ENCODE measurements at places on chromosomes 4 and X.

DNA sequence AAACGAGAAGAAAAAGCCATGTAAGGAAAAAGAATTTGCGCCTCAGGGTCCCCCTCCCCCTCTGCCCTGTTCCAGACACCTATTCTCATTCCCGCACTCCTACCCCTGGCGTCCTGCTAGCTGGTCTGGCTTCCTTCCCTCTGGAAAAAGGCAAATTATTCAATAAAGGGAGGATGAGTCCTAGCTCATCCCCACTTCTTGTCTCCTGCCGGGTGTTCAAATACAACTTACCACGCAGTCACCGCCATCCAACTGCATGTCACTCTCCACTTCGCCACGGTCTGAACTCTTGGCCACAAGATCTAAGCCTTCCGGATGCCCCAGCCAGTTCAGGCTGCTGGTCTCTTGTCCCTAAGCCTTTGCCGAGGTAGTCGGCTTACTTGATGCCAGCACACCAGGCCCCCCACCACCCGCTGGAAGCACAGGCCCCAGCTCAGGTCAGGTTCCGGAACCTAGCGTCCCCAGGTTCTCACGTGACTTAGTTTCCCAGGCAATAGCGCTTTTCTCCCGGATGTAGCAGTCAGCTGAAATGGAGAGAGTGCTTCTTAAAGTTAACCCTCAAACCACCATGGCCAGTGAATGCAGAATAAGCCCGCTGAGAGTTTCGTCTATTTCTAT is 209.6 kb upstream of the SPIN4 start:
- DNase-seq = peak; percentile 10

DNA sequence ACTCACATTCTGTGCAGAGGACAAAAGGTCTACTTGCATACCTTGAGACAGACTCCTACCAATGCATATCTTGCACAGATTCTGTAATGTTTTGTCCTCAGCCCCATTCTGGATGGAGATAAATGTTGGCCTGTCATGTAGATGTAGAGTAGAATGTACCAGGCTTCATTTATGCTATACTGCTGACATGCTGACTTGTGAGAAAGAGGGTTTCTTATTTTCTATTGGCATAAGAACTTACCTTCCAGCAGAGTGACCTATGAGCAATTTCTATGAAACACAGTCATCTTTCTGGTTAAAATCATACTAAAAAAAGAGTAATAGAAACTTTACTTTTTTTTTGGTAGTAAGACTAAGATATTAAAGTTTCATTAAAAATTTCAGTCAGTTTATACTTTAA is 17.2 kb downstream of the SLC4A4 start:
- DNase-seq = no peak

GRCh38 chr4:35653451-35653850 is 590.9 kb downstream of the ARAP2 start:
- no peak for DNase-seq

DNA sequence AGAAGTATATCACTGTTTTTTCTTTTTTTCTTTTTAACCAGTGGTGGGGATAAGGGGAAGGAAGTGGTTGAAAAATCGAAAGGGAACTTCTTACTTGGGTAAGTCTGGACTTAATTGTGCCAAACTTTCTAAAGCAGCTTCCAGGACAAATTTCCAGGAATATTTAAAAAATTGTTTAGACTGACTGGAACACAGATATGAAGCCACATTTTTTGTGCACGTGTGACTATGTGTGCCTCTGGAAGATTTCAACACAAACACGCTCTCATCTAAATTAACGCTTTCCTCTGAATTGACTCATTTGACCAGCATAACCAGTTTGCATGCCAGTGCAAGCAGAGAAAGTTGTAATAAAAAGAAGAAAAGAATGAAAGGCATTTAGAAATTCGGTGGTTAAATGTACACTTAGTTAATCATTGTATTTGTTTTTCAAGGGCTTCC is 18.8 kb upstream of the YTHDC1 start:
- DNase-seq = no peak

DNA sequence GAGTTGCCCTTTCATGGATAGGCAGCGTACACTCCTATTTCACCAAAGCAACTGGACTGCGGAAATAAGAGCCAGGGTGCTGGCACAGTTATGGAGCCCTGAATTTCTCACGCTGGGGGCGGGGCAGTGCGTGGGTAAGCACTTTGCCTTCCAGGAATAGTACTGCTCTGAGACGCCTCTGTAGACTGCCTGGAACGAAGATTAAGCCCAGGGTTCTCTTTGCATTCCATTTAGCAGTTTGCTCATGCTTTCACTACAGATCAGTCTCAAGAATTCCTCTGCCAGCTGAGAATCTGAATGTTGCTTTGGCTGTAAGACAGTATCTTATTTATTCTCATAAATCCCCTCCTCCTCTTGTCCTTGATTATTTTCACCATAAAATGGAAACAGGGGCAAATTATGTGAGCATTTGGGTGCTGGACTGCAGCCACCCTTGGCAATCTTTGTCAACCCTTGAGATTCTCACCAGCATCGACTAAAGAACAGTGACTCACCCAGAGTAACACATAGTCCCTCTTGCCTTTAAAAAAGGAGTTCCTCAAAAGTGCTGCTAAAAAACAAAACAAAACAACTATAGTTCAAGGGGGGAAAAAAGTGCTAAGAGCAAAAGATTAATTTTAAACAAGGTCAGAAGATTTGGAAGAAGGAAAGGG is 88.9 kb upstream of the CITED1 start:
- no peak for DNase-seq

GRCh38 chr4:187485676-187486075 is 509.9 kb upstream of the ZFP42 start:
- no peak for DNase-seq

- no peak for DNase-seq
Measured at GRCh38 chr4:7381221-7381889, 53.4 kb downstream of the PSAPL1 start.

- no peak for DNase-seq
Measured at GRCh38 chr4:16636912-16637630, 261.4 kb downstream of the LDB2 start.

- DNase-seq = no peak
Measured at GRCh38 chr4:173195109-173195508, 26.5 kb downstream of the GALNT7 start.

- no peak for DNase-seq
Measured at GRCh38 chr4:185092535-185093197, 50.4 kb upstream of the SLC25A4 start.

DNA sequence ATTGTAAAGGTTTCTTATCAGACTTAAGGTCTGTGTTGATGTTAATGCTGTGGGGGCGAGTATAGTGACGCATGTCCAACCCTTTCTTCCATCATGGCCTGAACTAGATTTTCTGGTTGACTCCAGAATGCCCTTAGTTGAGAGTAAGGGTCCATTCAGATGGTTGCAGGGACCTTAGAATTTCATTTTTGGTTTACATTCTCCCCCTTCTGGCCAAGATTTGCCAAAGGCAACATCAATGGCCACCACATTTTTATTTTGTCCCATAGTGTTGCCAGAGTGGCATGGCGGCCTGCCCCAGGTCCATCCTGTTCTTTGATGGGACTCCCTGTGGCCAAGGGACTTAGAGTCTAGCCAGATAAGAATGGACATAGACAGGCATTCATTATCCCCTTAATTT is 368.5 kb downstream of the GPM6A start:
- no peak for DNase-seq

- no peak for DNase-seq
Measured at GRCh38 chr4:124862261-124862660, 149.7 kb upstream of the ANKRD50 start.

DNA sequence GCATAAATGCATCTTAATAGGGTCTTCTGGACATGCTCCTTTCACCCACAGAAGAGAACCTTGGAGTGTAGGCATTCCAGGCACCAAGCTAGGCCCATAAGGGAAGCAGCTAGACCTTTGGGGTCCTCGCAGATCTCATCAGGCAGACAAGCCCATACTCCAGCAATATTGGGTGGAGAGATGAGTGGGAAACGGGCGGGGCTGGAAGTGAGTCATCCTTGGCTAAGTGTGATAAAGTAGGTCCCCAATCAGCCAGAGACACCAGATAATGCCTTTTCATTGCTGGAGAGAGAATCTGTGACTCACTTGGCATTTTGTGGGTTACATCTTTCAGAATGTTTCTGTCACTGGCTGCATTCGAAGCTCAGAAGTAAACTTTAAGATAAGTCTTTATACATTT is 133.3 kb upstream of the MBNL3 start:
- DNase-seq = no peak

GRCh38 chrX:148599404-148599803 is 99.0 kb downstream of the AFF2 start:
- no peak for DNase-seq

DNA sequence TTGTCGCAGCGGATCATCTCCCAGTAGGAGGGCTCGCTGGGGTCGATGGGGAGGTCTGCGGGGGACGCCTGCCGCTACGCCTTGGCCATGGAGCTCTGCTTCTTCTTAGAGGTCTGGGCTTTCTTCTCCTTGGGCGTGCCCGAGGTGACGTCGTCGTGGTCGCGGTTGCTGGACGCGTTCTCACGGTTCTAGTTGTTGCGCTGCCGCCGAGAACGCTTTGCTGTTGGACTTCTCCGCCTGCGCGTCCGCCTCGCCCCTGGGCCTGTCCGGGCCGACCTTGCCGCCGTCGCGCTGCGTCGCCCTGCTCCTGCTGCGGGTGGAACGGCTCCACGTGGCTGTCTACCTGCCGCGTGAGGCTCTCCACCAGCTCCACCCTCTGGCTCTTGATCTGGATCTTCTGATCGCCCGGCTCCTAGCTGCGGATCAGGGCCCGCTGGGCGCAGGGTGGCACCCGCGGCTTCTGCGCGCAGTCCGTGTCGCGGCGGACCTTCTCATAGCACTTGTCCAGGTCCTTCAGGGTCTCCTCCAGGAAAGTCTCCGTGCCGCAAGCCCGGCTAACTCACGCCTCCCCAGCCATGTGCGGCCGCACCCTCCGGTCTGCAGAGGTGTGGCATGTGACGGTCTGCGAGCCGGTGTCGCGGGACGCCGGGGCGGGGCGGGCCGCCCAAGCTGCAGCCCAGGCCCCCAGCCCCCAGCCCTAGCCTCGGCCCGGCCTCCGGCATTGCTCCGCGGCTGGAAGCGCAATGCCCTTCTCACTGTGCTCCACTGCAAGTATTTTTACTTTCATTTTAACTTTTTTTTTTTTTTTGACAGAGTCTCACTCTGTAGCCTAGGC is 40.5 kb upstream of the OGT start:
- peak; percentile 40 for DNase-seq

GRCh38 chrX:107704181-107704580 is 71.4 kb downstream of the TSC22D3 start:
- no peak for DNase-seq

- DNase-seq = no peak
Measured at GRCh38 chr4:70997546-70997945, 4.1 kb downstream of the DCK start.

GRCh38 chr4:83490876-83491450 is 6.1 kb upstream of the ABRAXAS1 start:
- no peak for DNase-seq

GRCh38 chrX:39693298-39693697 is 404.5 kb downstream of the BCOR start:
- DNase-seq = no peak

DNA sequence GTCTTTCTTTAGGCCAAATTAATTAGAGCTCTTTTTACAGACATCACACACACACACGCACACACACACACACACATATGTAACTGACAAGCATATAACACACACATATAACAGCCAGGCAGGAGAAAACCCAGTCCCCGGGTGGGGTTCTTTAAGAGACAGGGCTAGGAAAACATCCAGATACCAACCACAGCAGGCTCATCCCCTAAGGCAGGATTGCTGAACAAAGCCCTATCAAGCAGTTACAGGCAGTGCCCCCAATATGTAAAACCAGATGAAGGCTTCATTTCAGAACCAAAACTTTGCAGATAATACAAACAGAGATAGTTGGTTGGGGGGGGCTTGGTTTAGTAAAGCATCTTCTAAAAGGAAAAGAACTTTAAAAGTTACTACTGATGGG is 18.0 kb upstream of the FAM47E start:
- no peak for DNase-seq

GRCh38 chrX:66676413-66676812 is 37.5 kb upstream of the EDA2R start:
- no peak for DNase-seq

GRCh38 chr4:98976716-98977115 is 18.8 kb upstream of the METAP1 start:
- DNase-seq = no peak

- DNase-seq = no peak
Measured at GRCh38 chr4:75637176-75637575, 6.8 kb upstream of the CDKL2 start.

- DNase-seq = no peak
Measured at GRCh38 chr4:35228313-35228712, 1016.0 kb downstream of the ARAP2 start.

DNA sequence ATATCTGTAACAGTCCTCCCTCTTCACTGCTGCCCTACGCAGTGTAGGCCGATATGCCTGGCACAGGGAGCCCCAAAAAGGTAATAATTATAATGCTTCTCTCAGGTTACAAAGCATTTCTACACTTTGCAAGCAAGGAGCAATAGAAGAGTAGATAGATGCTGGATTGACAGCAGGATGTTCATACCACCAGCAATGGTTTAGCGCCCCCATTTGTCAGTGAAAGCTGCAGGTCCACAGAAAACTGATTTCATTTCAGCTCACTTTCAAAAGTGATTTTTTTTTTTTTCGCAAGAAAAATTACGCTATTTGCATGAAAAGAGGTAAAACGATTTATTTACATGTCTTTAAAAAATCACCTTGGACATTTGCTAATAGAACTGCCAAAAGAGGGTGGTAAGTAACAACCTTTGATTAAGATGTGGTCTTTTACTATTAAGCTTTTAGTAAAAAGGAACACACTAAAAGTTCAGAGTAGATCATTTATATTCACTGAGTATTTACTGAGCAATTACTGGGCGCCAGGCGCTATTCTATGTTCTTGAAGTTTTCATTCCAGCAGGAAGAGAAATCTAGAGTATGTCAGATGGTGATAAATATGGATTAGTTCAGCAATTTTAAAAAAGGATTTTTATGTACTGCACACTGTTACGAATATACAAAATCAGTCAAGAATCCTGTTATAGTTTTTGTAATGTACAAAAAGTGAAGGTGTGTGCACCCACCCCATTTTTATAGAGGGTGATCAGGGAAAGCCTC is 34.4 kb downstream of the HPF1 start:
- DNase-seq = no peak

DNA sequence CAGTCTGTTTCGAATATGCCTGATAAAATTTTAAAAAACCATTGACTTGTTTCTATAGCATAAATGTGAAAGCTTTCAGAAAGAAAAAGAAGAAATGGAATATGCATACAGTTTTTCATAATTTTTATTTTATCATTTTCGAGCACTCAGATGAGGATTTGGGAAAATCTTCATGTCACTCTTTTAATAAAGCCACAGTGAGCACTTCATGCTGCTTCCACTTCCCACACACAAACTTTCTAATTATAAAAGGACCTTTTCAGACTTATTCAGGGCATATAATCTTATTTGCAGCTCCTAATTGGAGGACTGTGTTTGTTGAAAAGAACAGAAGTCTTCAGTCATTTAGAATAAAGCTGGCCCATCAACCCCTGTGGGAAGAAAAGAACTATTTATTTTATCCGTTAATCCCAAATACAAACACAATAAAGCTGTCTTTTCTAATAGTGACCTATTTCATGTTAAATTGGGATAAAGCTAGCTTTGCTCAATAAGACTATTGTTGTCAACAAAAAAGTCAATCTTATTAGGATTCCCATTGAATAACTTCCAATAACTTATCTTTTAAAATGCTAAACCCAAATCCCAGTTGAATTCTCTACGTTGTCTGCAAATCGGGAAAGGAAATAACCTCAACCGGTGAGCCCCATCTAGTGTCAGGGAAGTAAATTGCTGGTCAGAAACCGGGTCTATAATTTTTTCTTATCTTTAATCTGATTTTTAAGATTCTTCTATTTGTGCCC is 211.5 kb downstream of the PDGFRA start:
- DNase-seq = no peak
